ENCODE measurements at places on chromosomes 4 and X.

DNA sequence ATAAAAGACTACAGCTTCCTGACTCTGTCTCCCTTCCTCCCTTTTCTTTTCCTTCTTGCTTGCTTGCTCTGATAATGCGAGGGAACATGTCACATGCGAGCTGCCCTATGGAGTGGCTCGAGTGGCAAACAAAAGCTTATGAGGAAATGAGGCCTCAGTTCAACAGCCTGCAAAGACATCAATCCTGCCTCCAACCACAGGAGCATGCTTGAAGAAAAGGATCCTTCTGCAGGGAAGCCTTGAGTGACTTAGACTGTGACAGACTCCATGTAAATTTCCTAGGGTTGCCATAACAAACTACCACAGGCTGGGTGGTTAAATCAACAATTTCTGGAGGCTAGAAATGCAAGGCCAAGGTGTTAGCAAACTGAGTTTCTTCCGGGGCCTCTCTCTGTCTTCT, 152.5 kb downstream of the NR3C2 start:
- no peak for DNase-seq

GRCh38 chr4:176546975-176547374, 227.2 kb downstream of the SPCS3 start:
- no peak for DNase-seq

DNA sequence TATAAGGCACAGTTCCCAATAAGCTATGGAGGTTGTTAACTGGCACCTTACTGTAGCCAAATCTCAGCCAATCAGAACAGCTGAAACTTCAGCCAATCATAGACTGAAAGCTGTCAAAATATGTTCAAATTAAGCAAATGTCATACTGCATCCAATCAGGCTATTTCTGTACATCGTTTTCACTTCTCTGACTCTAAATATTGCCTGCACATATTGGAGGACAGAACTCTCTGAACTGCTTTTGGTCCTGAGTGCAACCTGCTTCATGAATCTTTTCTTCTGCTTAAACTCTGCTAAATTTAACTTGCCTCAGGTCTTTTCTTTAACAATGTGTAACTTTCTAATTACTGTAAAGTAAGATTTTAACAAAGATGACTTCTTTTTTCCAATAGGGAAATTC, 1198.9 kb upstream of the PCDH7 start:
- DNase-seq = no peak

- no peak for DNase-seq
Observed at GRCh38 chr4:155331478-155331877, 45.3 kb downstream of the MAP9 start.

DNA sequence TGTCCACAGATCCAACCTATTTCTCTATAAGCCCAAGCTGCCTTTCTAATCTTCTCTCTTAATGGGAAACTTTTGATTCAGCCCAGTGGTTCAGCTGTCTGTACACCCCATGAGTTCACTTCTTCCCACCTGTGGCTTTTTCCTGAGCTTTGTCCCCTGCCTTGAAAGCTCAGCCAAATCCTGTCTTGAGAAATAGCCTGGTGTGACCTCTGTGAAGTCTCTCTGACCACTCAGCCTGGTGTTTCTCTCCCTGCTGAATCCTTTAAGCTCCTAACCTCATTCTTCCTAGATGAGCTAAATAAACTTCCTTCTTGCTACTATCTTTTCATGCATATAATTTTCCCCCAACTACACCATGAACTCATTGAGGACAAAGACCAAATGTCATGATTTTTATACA, 15.2 kb upstream of the HERC5 start:
- no peak for DNase-seq

DNA sequence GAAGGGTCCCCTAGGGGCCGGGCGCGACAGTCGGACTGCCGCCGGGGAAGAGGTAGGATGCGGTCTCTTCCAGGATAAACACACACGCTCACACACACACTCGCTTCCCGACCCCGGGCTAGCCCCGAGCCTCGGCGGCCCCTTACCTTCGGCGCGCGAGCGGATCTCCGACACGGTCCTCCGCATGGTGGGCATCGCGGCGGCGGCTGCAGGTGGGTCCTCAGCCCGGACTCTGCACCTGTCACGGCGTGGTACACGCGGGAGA, 294 bp downstream of the ATP8A1 start:
- DNase-seq = no peak

- DNase-seq = no peak
Observed at GRCh38 chrX:8980756-8981155, 53.2 kb downstream of the FAM9B start.

DNA sequence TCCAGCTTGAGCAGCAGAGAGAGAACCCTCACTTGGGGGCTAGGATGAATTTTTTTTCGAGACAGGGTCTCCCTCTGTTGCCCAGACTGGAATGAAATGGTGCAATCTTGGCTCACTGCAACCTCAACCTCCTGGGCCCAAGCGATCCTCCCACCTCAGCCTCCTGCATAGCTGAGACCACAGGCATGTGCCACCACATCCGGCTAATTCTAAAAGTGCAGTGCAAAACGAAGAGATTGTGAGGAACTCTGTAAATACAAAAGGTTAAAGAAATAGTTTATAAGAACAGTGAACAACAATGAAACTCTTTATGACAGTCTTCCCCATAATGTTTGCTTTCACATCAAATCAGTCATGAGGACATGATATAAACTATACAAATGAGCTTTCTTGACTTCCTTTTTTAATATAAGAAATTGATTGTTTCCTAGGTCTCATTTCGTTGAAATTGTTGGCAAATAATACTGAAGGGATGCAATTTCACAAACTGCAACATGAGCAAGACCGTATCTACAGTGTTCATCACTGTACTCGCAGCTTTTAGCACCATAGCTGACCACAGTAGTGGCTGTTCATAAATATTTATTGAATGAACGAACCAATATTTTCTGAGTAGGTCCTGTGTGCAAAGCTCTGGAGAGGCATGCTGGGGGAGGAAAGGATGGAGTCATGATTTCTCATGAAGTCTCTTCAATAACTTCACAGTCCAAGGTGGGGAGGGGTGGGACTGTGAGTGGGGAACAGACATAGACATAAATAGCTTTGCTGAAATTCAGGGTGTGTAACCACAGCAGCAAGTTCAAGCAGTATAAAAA, 116.1 kb downstream of the SHROOM3 start:
- no peak for DNase-seq

- DNase-seq = no peak
Observed at GRCh38 chr4:109327641-109328040, 25.2 kb upstream of the COL25A1 start.

DNA sequence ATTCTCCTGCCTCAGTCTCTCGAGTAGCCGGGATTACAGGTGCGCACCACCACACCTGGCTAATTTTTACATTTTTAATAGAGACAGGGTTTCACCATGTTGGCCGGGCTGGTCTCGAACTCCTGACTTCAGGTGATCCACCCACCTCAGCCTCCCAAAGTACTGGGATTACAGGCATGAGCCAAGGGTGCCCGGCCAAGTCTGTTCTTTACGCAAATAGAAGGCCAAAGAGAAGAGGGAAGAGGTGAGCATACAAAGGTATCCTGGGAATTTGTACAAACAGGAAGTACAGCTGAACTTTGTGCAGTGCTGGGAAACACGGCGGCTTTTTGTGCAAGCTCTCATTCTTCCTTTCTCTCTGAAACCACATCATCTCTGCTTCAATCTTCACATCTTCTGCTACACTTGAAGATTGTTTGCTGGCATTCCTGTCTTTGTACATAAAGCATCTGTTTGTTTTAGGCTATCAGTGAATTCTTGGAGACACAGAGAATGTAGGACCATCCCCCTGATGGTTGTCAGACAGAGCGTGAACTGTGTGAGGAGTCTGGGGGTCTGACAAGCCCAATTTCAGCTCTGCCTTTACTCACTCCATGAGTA, 71.9 kb upstream of the PRSS48 start:
- DNase-seq = no peak

DNA sequence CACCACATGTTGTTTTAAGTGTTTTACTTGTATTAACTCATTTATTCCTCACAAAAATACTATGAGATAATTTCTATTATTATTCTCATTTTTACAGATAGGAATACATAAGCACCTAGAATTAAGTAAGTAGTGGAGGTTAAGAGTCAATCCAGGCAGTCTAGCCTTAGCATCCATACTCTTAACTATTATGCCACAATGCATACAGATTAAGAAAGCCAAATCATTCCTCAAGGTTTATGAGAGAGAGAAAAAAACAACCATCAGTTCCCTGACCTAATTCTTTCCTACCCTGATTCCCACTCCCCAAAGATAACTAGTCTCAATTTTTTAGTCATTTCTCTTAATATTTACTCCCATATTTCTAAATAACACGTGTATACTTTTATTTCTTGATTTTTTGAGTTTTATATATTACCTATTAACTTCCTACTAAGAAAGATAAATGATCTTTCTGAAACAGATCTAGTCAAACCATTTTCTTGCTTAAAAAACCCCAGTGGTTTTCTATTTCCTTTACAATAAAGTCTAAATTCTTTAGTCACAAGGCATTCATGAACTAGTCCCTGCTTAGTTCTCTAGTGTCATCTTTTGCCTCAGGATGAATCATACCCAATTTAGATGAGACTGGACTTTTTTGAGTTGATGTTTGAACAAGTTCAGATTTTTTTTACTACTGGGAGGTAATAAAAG, 16.0 kb downstream of the UBA6 start:
- DNase-seq = no peak

DNA sequence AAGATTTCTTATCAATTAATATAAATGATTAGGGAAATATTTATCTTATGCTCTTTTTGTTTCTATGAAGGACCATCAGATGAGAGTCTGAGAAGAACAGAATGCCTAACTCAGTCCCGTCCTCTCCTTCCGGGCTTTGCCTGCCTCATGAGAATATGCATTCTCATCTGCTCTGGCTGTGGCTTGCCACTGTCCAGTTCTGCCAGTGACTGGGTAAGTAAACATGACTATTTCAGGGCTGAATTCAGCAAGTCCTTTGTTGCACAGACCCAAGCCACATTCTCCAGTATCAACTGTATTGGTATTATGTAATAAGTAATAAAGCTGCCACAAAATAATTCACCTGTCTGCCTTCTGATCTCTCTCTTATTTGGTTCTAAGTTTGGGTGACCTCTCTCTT, 110.7 kb downstream of the WDFY3 start:
- DNase-seq = no peak

- DNase-seq = no peak
Observed at GRCh38 chr4:40350627-40351227, 15.6 kb downstream of the CHRNA9 start.

- DNase-seq = no peak
Observed at GRCh38 chr4:88737307-88737941, 39.8 kb upstream of the NAP1L5 start.

GRCh38 chr4:184383497-184384055, 90.8 kb downstream of the IRF2 start:
- DNase-seq = no peak

GRCh38 chrX:825991-826390, 195.4 kb downstream of the SHOX start:
- DNase-seq = no peak

DNA sequence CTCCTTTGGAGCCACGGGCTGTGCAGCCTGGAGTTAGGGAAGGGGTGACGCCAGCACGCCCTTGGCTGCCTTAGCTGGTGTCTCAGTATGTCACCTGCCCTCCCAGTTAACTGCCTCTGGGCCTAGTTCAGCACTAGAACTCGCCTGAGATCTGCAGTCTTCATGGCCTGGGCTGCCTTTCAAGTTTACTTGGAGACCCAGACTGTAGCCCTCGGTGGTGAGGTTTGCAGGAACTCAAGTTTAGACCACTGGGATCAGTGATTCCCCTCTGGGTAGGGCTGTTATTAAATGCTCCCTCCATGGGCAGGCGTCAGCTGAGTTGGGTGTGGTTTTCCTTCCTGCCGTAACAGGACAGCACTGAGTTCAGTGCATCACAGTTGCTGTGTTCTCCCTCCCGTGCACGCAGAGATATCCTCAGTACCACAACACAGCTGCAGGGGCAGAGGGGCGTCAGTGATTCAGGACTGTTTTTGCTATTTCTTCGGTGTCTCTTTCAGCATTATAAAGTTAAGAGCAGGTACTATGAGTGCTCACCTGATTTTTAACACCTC, 30.5 kb downstream of the PLAC8 start:
- no peak for DNase-seq

- DNase-seq = no peak
Observed at GRCh38 chrX:683576-683975, 53.0 kb downstream of the SHOX start.
